Stimulated activated memory B cell treated with anti-CD40 and anti-IgM and Interleukin-4, amounts not matched to agents 10 μg/mL and 1 μg/mL and 100 μg/mL, for 72 hours (primary cell): ENCODE measurements at places on chromosomes 5 and 9.
A peak's percentile ranks its signal among the peaks of the same experiment; 100 is the strongest.

GRCh38 chr5:119302916-119303897 lies 52.6 kb upstream of the TNFAIP8 start:
- ATAC-seq = no peak

- peak; percentile 56 for ATAC-seq
Observed at GRCh38 chr9:37163299-37163698, 42.9 kb downstream of the ZCCHC7 start.

GRCh38 chr9:27276193-27277030 lies 20.5 kb downstream of the EQTN start:
- ATAC-seq = no peak

GRCh38 chr5:124341066-124341858 lies 405.2 kb downstream of the ZNF608 start:
- no peak for ATAC-seq
